Esophagus squamous epithelium (tissue), 5 donors: ENCODE measurements at places on chromosomes 16 and 17.

DNA sequence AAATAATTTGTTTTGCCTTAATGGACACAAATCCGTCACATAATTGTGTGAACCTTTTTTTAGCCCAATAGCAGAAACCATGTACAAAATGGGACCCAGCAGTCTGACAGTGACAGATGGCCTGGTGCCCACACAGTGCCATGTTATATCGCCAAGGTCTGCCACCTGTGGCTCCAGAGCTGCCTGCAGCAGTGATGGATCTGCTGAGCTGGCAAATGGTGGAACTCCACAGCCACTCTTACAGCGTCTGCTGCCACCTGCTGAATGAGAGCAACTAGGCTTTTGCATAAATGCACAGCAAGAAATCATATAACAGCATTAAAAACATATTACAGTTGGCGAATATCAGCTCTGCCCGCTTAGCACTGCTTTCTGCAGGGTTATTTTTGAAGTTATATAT lies 59.4 kb downstream of the NUP93 start:
- DNase-seq: no peak

GRCh38 chr17:49692751-49693150 lies 14.9 kb upstream of the SPOP start:
- DNase-seq: no peak

DNA sequence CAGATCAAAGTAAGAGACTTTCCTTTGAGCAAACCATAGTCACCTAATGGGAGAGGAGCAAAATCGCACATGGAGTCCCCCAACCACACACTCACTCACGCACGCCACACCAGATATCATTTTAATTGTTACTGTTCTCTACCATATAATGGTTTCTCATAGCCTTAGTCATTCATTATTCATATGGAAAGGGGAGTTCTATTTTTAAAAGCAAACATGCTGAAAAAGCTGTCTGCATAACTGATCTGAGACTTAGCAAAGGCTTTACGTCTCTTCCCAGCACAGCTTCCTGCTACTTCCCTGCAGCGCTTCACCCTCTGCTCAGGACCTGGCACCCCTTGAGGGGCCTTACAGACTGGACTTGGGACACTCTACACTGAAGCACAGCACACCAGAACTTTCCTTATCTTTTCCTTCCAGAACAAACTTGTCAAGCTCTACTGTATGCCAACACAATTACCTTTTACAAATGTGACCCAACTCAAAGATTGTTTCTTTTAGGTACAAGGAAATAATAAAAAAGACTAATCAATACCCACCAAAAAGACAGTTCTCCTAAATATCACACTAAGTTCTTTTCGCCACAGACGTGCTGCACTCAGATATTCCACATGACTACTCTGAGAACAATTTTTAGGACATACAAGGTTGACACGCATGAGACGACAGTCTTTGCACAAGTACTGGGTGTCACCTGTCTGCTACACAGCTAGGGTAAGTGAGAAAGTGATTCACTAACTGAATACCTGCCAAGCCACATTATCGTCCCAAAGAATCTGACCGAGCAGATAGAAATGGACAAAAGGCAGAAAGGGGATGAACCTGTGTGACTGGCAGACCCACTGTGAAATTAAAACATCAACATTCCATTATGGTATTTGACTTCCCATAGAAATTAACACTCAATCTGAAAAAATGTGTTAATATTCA lies 21.5 kb downstream of the SRP68 start:
- no peak for DNase-seq

GRCh38 chr16:10668322-10669045 lies 26.2 kb downstream of the TEKT5 start:
- DNase-seq: no peak

GRCh38 chr16:59634951-59635350 lies 900.8 kb upstream of the GOT2 start:
- no peak for DNase-seq

- DNase-seq: no peak
Measured at GRCh38 chr16:20853143-20853542, 46.8 kb downstream of the REXO5 start.

- no peak for DNase-seq
Measured at GRCh38 chr17:73585583-73585982, 58.7 kb downstream of the SDK2 start.

DNA sequence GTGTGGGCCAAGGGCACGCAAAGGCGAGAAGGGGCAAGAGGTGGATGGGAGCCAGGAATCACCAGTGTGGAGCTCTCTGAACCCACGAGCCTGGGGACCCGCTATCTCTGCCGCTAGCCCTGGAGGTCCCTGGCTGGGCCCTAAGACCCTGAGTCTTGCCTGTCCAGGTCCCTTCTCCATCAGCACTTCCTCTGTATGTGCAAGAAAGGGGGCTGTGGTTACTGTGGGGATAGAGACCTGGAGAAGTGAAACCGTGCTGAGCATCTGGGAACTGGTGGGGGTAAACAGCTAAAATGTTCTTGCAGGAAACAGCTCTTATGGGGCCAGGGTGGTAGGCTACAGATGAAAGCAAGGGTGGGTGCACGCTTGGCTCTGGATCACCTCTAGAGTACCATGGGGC lies 3.1 kb downstream of the SPNS3 start:
- no peak for DNase-seq

DNA sequence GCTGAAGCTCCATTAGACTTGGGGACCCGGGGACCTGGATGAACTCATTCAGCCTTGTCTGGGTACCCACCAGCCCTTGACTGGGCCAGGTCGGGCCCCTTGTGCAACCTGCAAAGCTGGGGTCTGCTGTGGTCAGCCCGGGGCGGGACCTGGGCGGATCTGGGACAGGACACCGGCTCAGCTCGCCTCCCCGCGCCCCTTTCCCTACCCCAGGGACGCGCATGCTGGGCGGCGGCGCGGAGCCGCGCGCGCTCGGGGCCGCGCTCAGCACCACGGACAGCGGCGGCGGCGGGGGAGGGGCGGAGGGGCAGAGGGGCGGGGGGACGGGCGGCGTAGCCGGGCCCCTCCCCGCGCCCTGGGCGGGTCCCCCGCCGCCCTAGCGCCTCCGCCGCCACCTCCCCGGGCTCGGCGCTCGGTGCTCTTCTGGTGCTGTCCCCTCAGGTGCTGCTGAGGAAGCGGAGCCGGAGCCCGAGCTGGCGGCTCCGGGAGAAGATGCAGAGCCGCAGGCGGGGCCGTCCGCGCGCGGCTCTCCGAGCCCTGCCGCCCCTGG lies 7.4 kb downstream of the ACD start:
- DNase-seq: no peak

DNA sequence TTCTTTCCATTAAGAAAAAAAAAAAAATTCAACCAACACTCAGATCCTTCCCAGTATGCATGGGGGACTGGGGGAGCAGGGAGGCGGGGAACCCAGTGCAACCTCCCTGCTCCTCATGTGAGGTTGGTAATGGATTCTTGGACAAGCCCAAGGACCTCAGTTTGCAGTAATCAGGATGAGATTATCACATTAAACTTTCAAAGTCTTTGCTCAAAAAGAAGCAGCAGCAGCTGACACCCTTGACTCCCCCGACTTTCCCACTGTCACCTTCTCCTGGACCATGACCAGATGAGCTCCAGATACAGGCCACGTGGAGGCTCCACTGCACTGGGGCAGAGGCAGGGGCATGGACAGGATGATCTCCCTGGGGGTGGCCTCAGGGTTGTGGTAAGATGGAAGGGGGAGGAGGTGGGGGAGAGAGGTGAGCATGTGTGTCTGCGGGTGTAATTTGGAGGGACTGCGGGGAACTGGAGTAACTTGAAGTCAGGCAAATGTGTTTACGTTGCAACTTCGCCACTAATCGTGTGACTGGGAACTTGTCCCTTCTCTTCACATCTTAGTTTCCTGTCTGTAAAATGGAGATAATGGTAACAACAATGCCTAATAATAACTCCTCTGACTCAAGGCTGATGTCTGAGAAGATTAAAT lies 19.8 kb downstream of the ZNF385C start:
- no peak for DNase-seq

DNA sequence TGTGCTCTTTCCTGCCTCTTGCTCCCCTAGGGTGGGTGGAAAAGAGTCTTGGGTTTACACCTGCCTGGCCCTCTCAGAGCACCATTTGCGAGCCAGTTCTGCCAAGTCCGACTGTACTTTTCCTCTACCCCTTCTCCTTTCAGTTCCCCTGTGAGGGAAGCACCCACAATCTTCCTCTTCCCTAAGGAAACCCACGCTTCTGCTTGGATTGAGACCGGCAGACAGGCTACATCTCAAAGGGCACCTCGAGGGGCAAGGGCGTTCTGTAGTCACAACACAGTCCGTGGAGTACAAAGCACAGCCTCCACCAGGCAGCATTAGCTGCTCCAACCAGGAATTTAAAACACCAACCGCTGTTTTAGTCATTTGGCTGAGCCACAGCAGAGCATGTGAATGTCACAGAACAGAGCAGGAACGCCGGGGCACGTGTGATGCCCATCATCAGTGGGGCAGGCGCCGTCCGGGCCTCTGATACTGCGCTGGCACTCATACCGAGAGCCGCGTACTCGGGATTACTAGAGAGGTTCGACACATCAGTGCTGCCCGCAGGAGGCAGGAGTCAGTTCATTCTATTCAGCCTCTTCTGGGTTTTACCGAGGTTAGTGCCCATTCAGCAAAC lies 13.7 kb upstream of the MNT start:
- DNase-seq: no peak

DNA sequence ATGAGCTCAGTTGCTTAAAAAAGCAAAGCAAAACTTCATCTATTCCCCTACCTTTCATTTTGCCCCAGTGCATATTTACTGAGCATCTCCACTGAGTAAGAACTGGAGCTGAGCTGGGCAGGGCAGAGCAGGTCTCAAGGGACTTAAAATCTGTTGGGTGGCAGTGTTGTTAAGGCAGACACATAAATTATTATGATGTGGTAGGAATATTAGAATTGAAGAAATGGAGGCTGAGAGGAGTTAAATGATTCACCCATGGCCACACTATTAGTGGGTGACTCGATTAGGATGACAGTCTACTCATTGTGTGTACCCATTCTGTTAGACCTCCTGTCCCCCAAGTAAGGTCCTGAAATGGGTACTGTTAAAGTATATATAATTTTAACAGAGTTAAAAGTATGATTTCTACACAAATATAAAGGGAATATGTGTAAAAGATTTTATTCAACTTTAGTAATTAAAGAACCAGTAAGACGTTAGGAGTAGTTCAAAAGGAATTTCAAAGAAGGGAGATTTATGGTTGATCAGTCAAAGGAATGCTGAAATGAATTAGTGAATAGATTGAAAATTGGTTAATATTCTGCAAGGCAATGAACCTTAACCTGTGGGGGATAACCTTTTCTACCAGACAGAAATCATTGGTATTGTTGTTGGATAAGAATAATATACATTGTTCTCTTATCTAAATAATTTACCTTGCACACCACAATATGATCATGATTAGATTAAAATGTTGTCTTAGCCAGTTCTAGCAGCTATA lies 17.5 kb downstream of the ITGB3 start:
- DNase-seq: no peak

- no peak for DNase-seq
Measured at GRCh38 chr17:9240659-9241370, 219.5 kb downstream of the NTN1 start.

DNA sequence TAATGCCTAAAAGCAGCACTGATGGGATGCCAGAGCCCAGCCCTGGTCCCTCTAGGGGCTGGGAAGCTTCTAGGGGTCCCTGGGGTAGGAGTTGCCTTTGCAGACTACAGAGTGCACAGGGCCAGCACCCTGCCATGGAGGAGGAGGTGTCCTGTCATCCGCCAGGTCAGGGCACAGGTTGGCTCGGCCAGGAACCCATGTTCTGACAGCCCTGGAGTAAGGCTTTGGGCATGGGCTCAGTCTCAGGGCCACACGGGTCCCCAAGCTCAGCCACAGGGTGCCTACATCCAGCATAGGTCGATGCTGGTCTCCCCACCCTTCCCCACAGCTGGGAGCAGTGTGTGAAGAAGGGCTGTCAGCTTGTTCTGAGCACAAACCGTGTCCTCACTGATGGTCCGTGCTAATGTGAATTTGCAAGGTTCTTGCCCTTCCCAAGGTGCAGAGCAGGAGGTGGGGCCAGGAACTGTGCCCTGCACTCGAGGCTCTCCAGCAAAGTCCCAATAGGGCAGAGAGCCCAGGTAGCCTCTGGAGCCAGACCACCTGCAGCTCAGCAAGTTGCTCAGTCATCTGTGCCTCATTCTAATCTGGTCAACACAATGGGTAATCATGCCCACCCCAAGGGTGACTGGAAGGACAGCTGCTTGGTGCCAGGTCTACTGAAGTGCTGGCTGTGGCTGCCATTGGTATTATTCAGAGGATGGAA lies 72.8 kb downstream of the AMFR start:
- DNase-seq: no peak

GRCh38 chr17:82831041-82831817 lies 8.6 kb downstream of the ZNF750 start:
- DNase-seq: no peak

- no peak for DNase-seq
Measured at GRCh38 chr17:67438667-67439066, 61.6 kb downstream of the PITPNC1 start.

- no peak for DNase-seq
Measured at GRCh38 chr17:43732958-43733357, 25.6 kb downstream of the SOST start.

GRCh38 chr17:33233811-33234177 lies 59.3 kb downstream of the ASIC2 start:
- DNase-seq: no peak

DNA sequence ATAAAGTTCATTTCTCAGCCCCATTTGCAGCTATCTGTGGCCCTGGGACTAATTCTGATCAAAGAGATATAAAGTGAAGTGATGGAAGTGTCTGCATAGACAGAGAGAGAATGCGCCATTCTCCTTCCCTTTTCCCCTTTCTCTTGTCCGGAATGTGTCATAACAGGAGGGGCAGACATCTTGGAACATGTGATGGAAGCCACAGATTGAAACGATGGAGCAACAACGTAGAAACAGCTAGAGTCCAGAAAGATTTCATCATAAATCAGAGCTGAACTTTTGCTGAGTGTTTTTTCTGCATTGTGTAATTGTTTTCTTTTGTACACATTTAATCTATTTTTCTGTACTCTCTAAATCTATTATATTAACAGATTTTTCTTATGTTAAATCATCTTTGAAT lies 11.3 kb downstream of the ASGR1 start:
- DNase-seq: no peak

GRCh38 chr17:5809056-5809455 lies 224.7 kb upstream of the NLRP1 start:
- no peak for DNase-seq

DNA sequence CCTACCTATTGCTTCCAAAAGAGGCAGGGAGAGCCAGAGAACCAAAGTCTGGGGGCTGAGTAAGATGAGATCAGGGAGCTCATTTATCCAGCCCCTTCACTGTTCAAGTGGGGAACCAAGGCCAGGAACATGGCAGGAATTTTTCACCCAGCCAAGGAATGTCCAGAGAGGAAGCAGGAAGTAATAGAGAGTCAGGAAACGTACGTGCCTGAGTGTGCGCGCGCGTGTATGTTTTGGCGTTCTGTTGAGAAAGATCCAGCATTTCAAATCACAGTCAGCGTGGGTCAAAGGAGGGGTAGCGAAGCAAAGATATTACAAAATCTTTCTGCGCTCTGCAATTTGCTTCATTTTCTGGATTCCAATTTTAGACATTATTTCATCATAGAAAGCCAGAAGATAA lies 41.9 kb upstream of the WSCD1 start:
- no peak for DNase-seq

- DNase-seq: no peak
Measured at GRCh38 chr16:19130852-19131824, 17.4 kb downstream of the ITPRIPL2 start.

- DNase-seq: no peak
Measured at GRCh38 chr16:7314163-7314562, 18.5 kb upstream of the RBFOX1 start.

GRCh38 chr16:83266848-83267553 lies 540.8 kb upstream of the HSBP1 start:
- DNase-seq: no peak

- DNase-seq: no peak
Measured at GRCh38 chr17:15000661-15001060, 264.5 kb downstream of the PMP22 start.
